HS-5 (cell line): ENCODE measurements at places on chromosomes 16 and 17.

DNA sequence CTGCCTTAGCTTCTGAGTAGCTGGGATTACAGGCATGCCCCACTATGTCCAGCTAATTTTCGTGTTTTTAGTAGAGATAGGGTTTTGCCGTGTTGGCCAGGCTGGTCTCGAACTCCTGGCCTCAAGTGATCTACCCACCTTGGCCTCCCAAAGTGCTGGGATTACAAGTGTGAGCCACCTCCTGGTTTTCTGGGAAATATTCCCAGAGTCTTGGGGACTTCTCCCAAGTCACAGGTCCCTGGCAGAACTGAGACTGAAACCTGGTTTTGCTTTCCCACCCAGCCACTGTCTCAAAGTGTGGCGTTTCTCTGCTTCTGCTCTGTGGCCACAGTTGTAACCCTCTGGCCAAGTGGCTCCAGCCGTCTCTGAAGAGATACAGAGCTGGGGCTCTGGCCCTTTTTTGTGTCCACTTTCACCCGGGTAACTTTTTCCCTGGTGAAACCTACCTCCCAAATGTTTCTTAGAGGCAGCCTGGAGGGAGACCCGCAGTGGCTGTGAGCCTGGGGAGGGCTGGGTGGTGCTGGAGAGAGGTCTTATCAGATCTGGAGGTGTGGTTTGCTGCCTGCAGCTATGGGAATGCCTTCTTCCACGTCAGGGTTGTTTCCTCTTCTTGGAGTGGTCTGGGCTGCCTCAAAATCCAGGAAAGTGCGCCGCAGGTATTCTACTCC, 5.1 kb downstream of the KSR1 start:
- no peak for DNase-seq

- no peak for DNase-seq
Observed at GRCh38 chr17:75151930-75152329, 2.4 kb downstream of the JPT1 start.

GRCh38 chr17:73430848-73431247, 119.0 kb upstream of the CDC42EP4 start:
- DNase-seq = no peak

GRCh38 chr16:73020409-73020884, 27.5 kb downstream of the ZFHX3 start:
- peak; percentile 92 for DNase-seq

GRCh38 chr16:54191163-54191562, 95.4 kb downstream of the IRX3 start:
- no peak for DNase-seq

DNA sequence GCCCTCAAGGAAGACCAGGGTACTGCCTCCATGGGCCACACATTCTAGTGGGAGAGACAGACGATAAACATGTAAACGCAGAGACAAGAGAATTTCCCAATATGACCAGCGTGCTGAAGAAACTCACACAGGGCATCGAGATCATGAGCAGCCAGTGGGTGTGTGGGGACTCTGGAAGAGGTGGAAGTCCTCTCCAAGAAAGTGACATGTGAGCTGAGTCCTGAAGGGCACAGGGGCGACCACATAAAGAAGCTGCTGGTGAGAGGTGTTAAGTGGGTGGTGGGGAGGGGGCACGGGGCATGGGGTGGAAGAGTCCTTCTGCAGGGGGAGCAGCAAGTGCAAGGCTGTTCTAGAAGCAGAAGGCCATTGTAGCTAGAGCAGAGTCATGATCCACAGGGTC, 21.0 kb upstream of the RAP1GAP2 start:
- DNase-seq = no peak

DNA sequence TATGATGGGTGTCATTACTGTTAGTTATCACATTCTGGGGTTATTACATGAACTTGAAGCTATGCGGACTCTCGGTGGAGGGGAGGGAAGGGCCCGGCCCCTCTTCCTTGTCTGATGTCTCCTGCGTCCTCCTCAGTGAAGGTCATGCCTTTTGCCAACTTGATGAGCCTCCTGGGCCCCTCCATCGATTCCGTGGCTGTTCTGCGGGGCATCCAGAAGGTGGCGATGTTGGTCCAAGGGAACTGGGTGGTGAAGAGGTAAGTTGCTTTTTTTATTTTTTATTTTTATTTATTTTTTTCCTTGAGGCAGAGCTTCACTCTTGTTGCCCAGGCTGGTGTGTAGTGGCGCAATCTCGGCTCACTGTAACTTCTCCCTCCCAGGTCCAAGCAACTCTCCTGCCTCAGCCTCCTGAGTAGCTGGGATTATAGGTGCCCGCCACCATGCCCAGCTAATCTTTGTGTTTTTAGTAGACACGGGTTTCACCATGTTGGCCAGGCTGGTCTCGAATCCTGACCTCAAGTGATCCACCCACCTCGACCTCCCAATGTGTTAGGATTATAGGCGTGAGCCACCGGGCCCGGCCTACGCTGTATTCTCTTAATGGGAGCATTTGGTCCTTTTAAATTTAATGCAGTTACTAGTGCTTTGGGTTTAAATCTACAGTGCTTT, 21.6 kb downstream of the POLR3E start:
- DNase-seq = no peak

GRCh38 chr17:62101090-62101489, 36.0 kb upstream of the MED13 start:
- DNase-seq = no peak

GRCh38 chr17:53627511-53627910, 195.2 kb upstream of the KIF2B start:
- peak; percentile 76 for DNase-seq

DNA sequence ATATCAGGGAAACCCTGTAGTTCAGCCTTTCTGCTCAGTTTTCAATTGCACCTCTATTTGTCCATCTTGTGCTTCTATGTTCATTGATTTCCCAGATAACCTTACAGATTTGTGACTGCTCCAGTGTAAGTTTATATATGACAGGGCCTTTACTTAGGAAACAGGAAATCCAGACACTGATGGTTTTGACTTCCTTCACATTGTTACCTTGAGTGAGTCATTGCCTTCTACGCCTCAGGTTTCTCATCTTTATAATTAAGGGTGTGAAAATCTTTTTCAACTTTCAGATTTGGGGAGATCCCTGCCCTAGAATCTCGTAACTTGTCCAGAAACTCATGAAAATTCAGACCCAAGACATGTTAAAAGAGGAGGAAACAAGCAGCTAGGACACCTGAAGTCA, 342.4 kb upstream of the TBX2 start:
- no peak for DNase-seq

GRCh38 chr17:68356520-68356919, 65.2 kb downstream of the ARSG start:
- DNase-seq = no peak

- DNase-seq = no peak
Observed at GRCh38 chr17:55576996-55577586, 65.8 kb upstream of the SMIM36 start.

DNA sequence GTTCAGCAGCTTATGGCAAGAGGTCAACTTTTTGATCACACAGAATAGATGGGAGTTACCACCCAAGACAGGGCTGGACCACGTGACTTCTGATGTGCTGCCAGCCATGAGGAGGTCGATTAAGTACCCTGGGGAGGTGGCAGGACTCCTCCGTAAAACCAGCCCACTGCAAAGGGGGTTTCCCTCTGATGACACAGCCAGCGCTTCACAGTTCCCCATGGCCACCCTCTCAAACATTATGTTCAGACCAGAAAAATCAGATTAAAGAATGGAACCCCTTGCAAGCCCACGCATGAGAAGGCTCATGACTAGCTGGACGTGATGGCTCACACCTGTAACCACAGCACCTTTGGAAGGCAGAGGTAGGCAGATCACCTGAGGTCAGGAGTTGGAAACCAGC, 222.9 kb downstream of the CPPED1 start:
- DNase-seq = no peak

GRCh38 chr17:42230225-42230624, 35.9 kb upstream of the GHDC start:
- DNase-seq = no peak

GRCh38 chr17:74752822-74753401, 4.5 kb downstream of the NHERF1 start:
- no peak for DNase-seq

DNA sequence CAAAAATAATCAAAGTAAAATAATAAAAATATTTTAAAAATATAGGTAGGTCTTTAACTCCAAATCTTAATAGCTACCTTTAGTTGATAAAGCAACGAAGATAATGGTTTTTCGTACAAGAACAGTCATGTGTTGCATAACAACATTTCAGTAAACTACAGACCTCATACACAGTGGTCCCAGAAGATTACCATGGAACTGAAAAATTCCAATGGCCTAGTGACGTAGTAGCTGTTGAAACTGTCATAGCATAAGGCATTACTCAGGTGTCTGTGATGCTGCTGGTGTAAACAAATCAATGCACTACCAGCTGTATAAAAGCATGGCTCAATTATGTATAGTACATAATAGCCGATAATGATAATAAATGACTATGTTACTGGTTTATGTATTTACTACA, 43.9 kb downstream of the CREBBP start:
- DNase-seq = no peak

DNA sequence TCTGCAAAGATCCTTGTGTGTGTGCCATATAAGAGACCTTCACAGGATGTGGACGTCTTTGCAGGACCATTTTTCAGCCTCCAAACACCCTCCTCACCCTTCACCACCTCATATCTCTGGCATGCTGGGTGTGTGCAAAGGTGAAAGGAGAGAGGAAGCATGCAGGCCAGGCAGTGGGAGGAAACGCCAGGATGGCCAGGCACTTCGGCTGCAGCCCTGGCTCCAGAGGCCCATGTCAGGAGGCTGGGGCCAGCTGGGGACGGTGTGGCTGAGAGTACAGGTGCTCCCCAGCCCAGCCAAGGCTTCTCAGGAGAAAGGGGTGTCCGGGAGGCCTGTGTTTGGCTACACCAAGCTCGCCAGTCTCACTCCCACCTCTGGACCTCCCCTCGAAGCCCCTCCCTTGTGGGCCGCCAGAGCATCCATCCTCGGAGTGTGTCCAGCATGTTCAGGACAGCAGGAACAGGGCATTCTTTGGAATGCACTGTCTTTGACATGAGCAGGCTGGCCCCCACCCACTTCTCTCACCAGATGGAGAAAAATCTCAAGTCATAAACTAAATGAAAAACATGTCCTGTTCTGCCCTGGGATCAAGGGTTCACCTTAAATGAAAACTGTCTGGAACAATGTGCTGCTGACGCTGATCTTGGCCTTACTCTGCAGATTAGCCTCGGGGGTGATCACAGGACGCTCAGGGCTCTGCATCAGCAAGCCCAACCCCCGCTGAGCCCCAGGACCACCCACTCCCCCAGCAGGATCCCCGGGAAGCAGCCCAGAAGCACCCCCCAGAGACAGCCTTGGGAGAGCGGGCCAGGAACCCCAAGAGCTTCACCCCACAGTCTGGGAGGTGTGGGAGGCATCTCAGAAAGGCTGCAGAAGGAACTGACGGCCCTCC, 15.9 kb downstream of the PEMT start:
- DNase-seq = no peak

DNA sequence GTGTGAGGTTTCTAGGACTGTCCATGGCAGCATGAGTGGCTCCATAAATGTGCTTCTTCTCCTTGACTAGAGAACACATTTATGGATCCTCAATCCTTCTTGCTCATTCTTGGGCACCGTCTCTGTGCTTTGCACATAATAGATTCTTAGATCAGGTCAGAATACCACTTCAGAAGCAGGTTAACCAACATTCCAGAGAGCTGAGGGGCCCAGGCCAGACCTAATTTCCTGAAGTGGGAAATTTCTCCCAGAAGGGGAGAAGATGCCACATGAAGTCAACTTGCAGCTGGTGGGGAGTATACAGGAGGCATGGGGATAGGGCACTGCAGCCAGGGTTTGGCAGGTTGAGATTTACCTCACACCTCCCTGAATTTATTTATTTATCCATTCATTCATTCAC, 24.4 kb upstream of the VAT1L start:
- DNase-seq = no peak

GRCh38 chr16:1057252-1057932, 15.2 kb upstream of the SSTR5 start:
- DNase-seq = no peak

- no peak for DNase-seq
Observed at GRCh38 chr17:74394977-74395376, 27.7 kb downstream of the GPR142 start.

- no peak for DNase-seq
Observed at GRCh38 chr16:17940584-17941364, 395.8 kb downstream of the NPIPA8 start.

GRCh38 chr16:72012607-72013006, 4.1 kb downstream of the DHODH start:
- DNase-seq = no peak

- DNase-seq = no peak
Observed at GRCh38 chr17:69497161-69497560, 82.7 kb downstream of the MAP2K6 start.

DNA sequence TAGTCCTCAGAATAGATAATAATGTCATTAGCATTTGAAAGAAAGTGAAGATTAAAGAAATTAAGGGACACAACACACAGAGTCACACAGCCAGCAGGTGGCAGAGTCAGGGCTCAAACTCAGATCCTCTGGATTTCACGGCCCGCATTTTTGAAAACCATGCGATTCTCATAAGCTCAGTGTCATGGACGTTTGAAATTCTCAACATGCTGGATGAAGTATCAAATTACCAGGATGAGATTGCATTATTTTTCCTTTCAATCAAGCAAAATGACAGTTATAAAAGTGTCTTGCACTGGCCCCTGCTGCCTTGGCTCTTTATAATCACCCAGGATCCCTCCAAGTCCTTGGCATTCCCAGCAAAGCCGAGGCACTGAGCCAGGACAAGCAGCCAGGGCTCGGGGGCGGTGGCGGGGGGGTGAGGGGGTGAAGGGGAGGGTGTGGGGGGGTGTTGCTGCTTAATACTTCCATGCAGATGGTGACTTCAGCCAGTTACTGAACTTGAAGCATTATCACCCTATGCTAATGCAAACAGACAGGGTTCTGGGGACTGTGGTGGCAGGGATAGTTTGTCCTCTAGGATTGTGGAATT, 6.6 kb upstream of the BMERB1 start:
- no peak for DNase-seq

GRCh38 chr16:2964475-2965336, 631 bp downstream of the KREMEN2 start:
- no peak for DNase-seq

DNA sequence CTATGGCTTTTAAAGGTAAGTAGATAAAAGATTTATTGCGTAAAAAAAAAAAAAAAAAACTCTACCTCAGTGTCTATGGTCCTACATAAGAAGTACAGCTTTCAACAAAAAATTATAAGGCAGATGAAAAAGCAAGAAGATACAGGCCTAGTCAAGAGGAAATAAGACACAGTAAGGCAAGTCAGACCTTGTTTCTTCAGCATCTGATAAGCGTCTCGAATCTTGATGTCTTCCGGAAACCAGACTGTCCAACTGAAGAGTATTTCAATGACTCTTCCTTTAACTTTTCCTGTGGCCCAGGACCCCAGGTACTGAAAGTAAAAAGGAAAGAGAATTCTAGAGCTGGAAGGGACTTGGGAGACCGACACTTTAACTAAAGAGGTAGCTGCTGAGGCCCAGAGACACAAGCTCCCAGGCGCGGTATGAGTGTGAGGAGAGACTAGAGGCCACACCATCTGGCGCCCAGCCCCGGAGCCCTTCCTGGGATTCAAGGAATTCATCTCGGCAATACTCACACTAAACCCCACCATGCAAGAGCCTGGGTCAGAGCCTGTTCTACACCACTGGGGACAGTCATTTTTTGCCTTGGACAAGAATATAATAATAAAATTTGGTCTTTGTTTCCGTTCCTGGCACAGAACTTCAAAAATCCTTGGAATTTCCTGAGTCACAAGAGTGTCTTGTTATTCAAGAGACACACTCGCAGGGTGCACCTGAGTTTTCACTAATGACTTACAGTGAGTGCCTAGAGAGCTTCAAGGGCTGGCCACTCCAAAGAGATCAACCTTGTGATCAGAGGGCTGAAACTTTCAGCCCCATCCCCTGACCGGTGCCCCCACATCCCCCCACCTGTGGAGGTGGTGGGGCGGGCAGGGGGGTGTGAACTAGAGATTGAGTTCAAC, 18.6 kb downstream of the GGA2 start:
- DNase-seq = no peak
